ENCODE measurements at places on chromosomes 2 and 18.

- no peak for DNase-seq
Measured at GRCh38 chr18:48820483-48821250, 130.1 kb downstream of the SMAD7 start.

GRCh38 chr2:156680266-156680665 lies 244.1 kb downstream of the GPD2 start:
- no peak for DNase-seq

DNA sequence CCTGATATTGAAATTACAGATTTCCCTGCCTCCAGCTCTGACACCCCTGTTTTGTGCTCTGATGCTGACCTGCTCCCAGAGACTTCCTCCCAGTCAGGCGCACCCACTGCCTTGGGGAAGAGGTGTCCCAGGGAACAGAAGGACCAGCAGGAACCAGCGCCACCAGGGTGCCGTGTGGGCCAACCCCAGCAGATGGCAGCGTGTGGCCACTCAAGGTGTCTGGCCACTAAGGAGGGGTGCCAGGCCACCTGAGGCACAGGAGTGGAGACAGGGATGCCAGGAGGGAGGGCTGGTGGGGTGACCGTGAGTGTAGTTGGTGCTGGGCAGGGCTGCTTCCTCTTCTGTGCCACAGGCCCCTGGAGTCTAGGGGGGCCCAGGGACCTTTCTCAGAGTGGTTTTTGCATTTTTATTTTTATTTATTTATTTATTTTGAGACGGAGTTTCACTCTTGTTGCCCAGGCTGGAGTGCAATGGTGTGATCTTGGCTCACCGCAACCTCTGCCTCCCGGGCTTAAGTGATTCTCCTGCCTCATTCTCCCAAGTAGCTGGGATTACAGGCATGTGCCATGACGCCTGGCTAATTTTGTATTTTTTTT lies 56.0 kb downstream of the TEX44 start:
- DNase-seq: no peak

- DNase-seq: no peak
Measured at GRCh38 chr2:23283-23682, 23.0 kb downstream of the FAM110C start.
